ENCODE measurements at places on chromosomes 11 and 22.

DNA sequence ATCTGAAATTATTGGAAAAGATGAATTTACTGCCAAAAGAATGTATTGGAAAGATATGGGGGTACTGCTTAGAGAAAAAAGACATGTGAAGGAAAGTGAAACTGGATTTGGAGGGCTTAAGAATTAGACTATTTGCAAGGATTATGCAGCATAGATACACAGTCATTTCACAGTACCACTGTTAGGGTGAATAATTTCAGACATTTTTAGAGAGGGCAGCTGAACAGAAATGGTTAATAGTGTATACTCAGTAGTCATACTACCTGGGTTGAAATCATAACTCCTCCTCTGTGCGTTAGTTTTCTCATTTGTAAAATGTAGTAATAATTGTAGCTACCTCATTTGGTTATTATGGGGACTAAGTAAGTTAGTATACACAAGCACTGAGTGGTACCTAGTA, 33.0 kb downstream of the GAS2 start:
- DNase-seq, result no peak

DNA sequence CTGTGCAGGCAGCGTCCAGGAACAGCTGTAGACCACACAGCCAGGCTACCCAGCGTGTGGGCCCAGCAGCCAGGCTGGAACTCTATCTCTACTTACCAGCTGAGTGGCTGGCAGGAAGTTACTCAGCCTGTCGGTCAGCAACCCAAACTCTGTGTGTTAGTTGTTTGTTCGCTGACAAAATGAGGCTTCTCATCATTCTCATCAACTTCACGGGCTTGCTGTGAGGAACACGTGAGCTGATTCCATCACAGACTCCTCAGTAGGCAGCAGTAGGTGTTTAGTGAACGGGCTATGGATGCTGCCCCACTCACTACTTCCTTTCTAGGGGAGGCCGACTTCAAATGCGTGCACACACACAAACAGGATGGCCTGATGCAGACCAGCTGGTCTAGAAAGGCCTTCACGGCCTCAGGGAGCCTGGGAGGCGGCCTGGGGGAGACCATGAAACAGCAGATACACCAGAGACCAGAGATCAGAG, 830 bp upstream of the SPDYC start:
- DNase-seq, result no peak

DNA sequence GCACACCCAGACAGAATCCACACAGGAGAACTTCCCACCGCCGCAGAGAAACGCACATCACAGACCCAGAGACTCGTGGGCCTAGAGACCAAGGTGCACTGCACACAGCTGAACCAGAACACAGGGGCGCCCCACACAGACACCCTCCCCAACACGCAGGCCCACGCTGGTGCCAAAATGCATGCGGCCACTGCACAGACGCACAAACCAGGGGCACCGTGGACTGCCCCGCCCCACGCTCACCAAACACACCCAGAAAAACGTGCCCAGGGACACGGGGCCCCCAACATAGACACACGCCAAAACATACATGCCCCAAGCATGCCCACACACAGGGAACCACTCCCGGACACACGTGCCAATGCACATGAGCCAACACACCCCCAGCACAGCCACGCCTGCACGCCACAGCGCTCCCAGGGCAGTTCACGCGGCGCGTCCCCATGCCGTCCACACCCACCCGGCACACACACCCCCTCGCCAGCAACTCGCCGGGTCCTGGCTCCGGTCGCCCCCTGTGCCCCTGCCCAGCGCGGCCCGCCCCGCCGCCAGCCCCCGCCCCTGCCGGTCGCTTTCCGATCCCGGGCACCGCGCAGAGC, 7.8 kb downstream of the ELFN2 start:
- no peak for DNase-seq

- no peak for DNase-seq
Measured at GRCh38 chr22:47120399-47120798, 357.9 kb downstream of the TBC1D22A start.

- DNase-seq, result no peak
Measured at GRCh38 chr11:64265176-64266160, 14.1 kb downstream of the PLCB3 start.

GRCh38 chr11:1387961-1388762, 1.6 kb upstream of the BRSK2 start:
- DNase-seq, result no peak

- no peak for DNase-seq
Measured at GRCh38 chr22:46767249-46767985, 5.0 kb downstream of the TBC1D22A start.

DNA sequence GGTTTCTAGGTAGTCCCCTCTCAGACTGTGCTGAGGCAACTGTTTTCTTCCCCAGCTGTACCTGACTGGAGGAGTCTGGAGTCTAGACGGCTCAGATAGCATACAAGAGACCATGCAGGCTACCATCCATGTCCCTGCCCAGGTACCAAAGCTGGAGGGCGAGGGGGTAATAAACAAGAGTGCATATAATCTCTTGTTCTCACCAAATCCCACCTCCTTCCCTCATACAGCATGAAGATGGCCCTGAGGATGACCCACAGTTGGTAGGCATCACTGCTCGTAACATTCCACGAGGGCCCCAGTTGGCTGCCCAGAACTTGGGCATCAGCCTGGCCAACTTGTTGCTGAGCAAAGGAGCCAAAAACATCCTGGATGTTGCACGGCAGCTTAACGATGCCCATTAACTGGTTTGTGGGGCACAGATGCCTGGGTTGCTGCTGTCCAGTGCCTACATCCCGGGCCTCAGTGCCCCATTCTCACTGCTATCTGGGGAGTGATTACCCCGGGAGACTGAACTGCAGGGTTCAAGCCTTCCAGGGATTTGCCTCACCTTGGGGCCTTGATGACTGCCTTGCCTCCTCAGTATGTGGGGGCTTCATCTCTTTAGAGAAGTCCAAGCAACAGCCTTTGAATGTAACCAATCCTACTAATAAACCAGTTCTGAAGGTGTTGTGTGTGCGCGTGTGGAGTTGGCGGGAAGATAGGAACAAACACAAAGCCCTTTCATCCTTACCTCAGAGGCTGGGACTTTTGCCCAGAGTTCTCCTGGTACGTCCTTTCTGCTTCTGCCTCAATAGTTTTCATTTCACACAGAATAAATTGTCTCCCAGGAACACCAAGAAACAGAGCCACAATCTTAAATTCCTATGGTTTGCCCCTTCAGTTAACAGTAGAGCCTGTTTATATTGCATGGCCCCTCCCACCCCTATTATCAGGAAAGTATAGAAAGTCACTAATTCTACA, 8.5 kb downstream of the HMBS start:
- DNase-seq, result no peak

DNA sequence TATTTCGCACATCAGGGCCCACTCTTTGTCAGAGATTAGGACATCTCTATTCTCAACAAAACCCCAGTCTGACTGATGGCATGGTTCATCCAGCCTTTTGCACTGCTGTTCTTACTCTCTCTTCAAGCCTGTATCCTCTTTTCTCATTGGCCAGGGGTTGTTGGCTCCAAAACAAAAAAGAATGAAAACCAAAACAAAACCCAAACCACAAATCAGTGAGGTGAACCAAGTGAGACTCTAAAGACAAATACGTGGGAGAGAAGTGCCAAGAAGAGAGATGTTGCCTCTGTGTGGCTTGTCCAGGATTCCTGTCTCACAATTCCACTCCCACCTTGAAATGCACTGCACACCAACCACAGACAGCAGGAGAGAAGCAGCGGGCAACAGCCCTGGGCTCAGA, 278.9 kb upstream of the NARS2 start:
- DNase-seq, result no peak

DNA sequence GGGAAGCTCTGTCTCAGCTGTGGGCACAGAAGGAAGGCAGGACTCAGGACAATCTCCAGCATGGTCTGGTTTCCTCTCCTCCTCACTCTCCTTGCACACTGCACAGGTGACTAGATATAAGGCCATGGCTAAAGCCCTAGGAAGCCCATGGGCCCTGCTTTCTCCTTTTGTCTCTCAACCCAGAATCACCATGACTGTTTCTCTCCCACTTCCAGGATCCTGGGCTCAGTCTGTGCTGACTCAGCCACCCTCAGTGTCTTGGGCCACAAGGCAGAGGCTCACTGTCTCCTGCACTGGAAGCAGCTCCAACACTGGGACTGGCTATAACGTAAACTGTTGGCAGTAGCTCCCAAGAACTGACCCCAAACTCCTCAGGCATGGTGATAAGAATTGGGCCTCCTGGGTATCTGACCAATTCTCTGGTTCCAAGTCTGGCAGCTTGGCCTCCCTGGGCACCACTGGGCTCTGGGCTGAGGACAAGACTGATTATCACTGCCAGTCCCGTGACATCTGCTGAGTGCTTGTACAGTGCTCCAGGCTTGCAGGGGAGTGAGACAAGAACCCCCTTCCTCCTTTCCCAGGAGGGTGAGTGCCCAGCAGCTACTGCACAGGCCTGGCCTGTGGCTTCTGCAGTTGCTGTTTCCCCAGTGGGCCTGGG, 104.0 kb upstream of the TOP3B start:
- no peak for DNase-seq

GRCh38 chr11:91536366-91536765, 688.3 kb upstream of the FAT3 start:
- DNase-seq, result no peak

DNA sequence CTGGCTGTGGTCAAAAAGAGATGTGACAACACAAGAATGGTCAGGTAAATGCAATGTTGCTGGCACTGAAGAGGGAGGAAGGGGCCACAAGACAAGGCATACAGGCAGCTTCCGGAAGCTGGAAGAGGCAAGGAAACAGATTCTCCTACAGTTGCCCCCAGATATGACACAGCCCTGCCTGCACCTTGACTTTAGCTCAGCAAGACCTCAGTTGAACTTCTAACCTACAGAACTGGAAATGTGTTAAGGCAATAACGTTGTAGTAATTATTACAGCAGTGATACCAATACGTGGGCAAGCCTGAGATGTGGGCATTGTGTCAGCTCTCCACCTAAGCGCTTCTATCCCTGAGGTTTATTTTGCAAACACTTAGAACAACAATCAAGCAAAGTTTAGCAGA, 4.2 kb upstream of the KIAA0930 start:
- no peak for DNase-seq

DNA sequence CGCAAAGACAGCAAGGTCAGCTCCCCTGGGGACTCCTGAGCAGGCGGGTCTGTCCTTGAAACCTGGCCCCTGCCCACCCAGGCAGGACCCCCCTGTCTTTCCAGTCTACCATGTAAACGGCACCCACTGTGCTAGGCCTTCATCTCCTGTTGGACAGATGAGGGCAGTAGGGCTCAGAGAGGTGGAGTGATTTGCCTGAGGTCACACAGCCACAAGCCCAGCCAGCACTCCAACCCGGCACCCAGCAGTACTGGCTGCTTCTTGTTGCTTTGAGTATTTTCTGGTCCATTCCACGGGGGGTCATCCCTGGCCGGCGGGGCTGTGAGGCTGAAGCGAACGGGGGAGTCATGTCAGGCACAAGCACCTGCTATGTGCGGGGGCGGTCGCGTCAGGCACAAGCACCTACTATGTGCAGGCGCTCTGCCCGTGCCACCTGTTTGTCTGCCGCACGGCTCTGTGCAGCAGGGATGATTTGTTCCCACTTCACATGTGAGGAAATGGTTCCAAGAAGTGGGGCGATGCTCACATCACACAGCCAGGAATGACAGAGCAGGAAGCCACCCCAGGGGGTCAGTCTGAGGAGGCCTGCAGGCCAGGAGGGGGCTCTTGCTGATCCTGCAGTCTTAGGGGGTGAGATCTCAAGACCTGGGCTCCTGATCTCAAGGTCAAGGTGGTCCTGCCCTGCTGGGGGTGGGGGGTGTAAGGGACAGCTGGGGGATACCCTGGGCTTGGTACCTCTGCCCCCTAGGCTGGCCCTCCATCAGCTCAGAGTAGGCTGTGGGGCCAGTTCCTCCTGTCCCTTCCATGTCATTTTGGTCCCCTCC, 110.7 kb downstream of the CACNA1I start:
- no peak for DNase-seq

DNA sequence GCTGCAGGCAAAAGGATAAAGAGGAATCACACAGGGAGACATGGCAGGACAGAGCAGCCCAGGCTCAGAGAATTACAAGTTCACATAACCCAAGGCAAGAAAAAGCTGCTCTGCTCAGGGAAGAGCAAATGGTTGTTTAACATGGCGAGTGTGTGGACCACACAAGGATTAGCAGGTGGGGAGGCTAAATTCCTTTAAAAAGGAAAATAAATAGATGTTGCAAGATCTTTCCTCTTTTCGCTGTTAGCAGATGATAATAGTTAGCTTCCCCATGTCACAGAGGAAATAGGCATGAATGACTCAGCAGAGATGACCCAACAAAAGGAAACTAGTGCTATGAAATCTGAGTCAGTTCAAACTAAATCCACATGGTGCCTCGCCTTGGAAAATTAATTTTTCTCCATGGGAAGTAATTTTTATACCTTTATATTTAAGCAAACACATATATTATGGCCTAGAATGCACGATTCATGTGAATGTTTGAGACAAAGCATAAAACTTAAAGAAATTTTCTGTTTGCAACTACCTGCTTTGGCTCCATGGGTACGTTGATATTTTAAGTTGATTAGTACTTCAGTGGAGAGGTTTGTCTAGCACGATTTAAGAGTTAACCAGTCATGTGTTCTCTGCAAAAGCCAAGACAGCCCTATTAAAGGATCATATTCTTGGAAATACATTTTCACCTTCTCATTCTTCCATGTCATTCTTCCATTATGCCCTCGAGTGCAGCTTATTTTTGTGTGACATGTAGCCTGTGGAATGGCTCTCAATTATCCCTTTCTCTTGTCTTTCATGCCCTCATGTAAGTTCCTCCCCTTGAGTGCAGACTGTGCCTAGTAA, 38.5 kb upstream of the FJX1 start:
- DNase-seq, result no peak

GRCh38 chr11:132402071-132402684, 1031.8 kb downstream of the NTM start:
- no peak for DNase-seq

DNA sequence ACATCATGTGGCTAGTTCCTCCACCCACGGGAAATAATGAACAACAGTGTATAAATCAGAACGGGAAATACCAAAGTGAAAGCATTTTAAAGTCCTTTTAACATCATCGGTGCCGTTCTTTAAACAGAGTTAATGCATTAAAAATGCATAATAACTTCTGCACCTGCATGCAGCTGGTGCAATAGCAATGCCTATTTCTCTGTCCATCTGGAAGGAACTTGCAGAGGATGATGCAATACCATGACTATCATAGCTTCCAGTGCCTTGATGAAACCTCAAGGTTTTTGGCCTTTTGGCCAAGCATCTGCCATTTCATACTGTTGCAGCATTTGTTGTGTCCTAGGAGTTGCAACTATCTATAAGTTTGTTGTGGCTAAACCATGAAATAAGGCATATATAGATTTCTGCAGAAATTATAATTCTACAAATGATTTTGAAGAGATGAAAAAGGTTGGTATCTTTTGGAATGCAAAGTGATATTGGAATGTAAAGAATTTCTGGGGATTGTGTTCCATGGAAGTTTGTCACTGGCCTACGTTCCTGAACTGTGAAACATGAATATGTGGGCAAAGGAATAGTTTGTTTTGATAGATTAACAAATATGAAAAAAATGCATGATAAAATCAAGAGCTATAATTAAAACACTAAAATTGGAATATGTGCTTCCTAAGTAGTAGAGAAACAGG, 9.8 kb upstream of the EIF3F start:
- no peak for DNase-seq

DNA sequence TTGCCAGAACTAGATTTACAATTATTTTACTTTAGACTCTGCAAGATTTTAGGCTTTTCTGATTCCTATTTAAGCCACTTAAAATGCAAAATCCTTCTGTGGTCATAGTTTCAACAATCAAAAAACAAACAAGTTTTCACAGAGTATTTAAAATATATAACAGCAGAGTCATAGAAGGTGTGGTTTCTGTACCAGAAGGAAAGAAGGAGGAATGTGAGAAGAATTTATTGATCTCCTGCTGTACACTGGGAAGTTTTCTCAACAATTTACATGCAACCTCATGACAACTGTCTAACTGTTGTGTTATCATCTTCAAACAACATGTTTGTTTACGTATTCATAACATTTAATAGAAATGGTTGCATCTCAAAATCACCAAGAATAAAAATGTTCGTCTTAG, 102.3 kb upstream of the CEP126 start:
- DNase-seq, result no peak
